G401 (cell line): ENCODE measurements at places on chromosomes 6 and 20.

GRCh38 chr6:144749263-144749662 lies 464.1 kb downstream of the UTRN start:
- DNase-seq: no peak

DNA sequence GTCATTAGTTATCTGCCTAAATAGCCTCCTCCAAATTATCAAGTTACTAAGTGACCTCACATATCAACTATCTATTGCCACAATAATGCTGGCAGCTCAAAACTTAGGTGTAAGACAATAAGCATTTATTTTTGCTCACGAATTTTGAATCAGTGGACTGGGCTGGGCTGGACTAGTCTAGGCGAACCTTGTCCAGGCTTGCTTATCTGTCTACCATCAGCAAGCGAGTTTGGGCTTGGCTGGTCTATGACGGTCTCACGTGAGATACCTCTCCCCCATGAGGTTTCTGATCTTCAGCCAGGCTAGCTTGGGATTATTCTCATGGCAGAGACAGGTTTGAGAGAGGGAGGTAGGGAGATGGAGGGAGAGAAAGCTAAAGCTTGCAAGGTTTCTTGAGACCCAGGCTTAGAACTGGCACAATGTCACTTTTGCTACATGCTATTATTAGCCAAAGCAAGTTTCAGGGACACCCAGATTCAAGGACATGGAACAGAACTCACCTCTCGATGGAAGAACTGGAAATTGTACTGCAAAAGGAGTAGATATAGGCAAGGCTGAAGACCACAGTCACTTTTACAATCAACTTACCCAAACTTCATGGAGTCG lies 80.9 kb downstream of the WASF1 start:
- DNase-seq: no peak

DNA sequence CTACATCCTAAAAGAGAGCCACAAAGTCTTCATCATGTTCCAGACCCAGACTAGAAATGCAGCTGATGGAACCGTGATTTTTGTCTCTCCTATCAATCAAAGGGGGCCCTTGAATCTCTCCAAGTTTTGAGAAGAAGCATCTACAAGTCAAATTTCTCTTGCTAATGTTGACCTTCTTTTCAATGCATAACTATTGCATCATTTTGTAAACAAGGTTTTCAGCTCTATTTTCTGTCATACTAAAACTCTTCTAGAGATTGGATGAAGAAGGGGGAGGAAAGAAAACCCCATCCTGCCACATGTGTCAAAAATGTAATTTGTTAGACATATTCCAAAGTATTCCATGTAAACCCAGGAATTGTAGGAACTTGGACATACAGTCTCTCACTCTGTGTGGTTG lies 169.2 kb downstream of the LMBRD1 start:
- no peak for DNase-seq

GRCh38 chr6:132818404-132819359 lies 4.3 kb downstream of the RPS12 start:
- DNase-seq: peak; percentile 27

DNA sequence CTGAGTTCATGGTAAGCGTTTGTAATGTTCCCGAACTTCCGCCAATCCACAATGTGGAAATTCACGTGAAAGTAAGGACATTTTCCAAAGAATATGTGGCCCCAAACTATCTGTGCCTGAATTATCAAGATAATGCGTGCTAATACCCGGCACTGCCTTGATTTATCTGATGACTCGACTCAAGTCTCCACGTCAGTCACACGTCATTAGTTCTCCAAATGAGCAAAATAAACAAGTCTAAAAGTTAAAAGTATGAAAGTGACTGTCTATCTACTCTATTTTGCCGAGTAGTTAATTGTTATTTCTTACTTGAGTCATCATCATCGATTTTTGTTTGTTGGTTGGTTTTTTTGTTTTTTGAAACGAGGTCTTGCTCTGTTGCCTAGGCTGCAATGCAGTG lies 21.7 kb upstream of the FOXC1 start:
- no peak for DNase-seq

- no peak for DNase-seq
These were observed 60.2 kb upstream of the KCNQ5 start for GRCh38 chr6:72561629-72562028.

- no peak for DNase-seq
These were observed 14.0 kb upstream of the FAM50B start for GRCh38 chr6:3835055-3835731.

DNA sequence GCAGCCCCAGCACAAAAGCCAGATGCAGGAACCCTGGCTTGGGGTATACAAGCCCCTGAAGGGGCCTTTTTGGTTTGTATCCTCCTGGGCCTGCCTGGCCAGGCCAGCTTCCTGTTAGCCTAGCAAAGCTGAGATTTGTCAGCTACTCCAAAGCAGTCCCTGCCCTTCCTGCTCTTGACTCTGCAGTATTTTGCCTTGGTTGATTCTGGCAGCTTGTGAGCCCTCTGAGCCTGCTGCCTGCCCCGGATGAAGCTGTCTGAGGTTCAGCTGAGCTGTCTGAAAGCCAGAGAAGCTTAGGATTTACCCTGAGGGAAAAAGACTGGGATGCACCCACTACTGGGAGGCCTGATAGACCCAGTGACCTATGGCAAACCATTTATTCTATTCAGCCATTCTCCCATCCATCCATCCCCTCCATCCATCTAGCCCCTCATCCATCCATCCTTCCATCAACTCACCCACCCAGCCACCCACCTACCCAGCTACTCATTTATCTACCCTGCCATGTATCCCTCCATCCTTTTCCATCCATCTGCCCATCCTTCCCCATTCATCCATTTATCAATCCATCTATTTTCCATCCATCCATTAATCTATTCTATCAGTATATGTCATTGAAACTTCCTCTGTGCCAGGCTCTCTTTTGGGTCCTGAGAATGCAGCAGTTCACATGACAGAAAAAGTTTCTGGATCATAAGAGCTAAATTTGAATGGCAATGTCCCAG lies 307.5 kb downstream of the DHX35 start:
- no peak for DNase-seq

DNA sequence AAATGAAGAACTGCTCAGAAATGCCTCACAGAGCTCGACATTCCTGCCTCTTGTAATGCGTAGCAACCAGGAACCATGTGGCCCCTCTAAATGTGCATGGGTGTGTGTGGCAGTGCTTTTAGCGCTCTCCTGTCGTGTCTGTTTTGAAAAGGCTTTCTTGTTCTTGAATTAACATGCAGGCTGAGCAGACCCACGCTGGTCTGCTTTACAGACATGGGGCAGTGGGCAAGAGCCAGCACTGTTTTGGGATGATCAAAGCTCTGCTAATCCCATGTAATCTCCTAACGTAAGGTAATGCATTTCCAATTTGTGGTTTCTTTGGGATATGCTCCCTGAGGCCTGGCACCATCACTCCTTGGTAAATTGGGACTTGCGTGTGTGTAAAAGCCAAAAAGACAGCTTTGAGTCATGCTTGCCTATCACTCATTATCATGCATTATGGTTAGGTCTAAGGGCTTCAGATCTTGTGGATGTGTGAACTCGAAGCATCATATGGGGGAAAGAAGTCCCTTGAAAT lies 11.8 kb downstream of the RIPOR2 start:
- no peak for DNase-seq

GRCh38 chr20:53309515-53309914 lies 284.1 kb downstream of the ZNF217 start:
- DNase-seq: no peak

DNA sequence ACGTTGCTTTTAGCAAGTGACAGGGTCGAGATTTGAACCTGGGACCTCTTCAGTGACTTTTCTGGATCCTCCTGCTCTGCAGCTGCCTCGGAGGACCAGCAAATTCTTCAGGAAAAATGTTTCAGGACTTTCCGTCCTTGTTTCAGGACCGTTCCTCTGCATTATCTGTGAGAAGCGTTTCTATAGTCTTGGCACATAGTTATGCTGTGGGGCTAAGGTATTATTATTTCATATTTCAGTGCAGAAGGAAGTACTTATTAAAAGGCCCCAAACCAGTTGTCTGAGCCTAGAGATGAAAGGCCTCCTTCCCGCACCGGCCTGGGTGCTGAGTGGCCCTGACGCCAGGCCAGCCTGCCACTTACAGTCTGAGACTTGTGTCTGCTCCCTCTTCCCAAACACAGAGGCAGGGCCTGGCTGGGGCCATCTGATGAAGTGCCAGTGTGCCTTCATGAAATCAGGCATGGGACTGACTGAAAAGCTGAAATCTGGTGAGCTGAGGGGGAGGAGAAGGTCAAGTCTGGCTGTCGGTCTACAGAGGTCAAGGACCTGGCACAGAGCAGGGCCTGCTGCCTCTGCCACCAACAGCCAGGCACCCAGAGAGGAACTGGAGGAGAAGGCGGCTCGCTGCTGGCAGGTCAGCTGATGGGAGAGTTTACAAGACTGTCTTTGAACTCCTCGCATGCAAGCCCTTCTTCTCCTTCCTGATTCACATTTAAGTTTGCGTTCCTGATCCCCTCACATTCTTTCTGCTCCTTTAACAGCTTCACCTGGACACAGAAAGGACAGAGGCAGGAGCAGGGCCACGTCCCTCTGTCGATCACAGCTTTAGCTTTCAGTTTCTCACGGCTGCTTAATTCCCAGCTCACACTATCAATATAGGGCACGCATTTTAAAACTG lies 8.9 kb upstream of the QKI start:
- DNase-seq: no peak

DNA sequence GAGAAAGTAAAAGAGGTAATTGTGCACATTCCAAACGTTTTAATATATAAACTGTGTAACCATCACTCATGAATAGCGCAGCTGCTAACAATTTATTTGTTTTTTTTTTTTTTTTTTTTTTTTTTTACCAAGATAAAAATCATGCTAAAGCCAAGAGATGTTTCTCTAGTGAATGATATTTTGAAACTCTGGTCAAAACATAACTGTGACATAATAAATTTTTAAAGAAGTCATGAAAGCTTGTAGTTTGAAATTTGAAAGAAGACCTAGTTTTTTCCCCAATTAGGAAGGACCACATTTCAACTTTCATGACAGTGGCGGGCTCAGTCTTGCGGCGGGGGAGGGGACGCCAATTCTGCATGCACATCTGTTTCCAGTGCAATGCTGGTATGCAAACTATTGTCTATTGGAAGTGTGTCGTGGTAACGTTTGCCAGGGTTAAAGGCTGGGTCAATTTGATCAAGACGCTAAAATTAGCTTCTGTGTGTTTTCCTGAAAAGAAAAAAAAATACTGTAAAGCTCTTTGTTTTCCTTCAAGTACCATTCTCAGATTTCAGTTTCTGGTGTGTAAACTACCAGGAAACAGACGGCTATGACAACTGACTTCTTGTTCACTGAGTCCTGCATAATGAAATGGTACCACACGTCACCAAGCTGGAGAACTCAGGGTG lies 211.9 kb downstream of the FOXC1 start:
- DNase-seq: no peak

DNA sequence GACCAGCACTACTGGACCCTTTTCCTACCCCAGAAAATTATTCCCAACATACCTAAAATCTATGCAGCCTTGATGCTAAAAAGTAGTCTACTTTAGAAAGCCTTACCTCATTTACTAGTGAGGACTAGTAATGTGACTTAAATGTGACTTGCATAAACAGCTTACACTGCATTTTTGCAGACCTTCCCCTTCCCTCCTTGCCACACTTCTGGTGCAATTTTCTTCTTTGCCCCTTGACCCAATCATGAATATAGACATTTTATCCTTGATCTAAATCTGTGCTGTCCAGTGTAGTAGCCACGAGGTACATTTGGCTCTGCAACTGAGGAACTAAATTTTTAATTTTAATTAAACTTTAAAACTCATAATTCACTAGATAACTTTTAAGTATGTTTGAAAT lies 7.0 kb upstream of the ZKSCAN8 start:
- no peak for DNase-seq

DNA sequence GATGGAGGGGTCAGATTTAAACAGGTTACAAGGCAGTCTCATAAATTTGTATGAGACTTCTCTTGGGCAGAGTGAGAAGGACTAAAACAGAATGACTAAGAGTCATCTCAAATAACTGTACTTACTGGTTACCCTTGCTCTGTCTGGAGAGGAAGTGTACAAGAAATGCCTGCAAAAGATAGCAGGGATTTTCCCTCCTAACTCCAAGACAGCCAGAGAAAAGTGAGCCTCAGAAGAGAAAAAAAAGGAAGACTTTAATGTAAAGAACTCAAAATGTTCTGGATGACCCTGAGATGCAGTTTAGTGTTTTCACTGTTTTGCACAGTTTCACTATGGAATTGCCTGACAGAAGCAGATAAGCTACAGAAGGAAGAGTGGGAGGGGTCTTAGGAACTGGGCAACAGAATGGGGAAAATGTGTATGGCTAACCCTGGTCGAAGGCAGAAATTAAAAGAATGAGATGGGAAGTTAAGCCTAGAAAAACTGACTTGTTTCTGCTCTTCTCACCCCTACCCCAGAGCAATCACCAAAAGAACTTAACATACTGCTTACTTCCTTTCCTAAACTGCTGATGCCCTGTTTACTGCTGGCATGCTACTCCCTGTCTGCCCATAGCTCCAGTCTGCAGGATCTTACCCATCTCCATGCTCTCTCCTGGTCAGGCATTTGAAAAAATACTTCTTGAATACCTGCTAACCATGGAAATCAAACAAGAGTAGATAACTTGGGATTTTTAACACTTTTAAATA lies 98.1 kb upstream of the MARCKS start:
- DNase-seq: no peak

DNA sequence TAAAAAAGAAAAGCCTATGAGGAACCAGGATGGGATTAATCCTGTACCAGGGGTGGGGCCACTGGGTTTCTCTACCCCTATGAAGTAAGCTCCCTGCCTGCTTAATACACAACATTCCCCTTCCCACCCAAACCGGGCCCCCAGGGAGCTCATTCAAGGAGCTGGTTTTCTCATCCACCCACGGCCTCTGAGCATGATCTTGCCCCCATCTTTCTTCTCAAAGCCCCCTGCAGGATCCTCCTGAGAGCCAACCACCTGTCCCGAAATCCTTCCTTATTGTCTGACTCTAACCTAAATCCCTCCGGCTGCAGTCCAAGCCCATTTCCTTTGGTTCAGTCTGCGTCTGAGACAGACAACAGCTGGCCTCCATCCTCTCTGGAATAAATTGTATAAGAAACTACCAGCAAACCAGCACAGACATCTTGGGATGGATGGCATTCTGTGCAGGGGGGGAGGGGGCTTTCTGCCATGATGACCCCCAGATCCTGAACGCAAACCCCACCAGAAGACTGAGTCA lies 21.0 kb downstream of the KCNK5 start:
- no peak for DNase-seq

DNA sequence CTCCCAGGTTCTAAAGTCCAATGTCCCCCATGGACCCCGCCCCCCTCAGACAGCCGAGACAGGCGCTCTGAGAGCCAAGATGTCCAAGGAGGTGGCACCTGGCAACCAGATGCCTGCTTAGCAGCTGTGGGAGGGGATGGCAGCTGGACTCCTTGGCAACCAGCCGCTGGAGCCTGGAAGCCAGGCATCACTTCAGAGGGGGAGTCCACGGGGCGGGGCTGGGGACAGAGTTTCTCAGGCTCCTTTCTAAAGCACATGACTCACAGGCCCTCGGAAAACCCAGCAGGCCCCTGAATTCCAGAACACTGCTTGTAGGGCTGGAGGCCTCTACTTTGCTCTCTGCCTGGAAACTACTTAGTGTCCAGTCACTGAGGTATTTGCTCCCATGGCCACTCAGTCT lies 51.5 kb downstream of the PREX1 start:
- DNase-seq: no peak
